Right kidney (tissue), 9 donors: ENCODE measurements at places on chromosomes 6 and 20.
A peak's percentile ranks its signal among the peaks of the same experiment; 100 is the strongest.

GRCh38 chr20:58433759-58434158, 44.7 kb downstream of the VAPB start:
- DNase-seq = no peak

DNA sequence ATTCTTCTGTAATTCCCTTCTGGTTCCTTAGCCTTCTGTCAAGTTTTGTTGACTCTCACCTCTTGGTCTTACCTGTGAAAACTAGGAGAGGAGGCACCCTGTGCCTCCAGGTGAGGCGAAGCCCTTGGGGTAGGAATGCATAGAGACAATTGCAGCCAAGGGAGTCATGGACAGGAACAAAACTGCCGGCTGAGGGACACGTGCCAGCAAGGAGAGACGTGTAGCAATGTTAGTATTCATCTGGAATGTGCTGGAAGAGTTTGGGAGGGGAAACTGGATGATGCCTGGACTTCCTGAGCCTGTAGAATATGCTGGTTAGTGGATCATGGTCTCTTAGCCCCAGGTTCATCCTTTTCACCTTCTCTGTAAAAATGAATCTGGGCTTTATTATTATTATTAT, 3.9 kb upstream of the TIAM2 start:
- no peak for DNase-seq

DNA sequence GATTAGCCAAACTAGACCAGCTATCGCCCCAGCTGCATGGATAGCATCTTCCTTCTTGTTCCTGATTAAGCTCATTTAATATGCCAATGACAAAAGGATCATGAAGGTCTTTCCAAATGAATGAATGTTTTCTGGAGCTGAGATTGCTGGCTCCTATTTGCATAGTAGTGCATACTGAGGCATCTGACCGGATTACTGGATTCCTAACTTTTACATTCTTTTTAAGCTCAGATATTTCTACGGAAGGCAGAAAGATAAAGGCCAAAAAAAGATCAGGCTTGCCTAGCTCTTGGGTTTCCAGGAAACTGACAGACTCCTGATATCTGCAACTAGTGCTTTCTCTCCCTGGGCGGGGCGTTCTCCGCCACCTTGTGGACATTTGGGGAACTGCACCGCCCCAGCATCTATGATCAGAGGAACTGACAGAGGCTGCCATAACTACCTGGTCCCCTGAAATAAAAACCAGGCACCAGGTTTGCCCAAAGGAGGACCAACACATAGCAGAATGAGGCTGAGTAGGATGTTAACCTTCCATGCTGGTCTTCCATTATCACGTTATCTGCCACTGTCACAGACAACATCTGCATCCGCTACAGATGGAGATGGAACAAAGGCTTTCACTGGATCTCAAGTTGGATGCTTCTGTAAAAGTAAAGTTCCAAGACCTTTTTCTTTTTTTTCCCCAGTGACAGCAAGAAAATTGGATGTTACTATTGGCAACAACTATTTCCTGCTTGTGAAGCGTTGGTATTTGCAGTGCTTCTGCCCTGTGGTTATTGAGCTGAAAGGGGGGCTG, 33.2 kb downstream of the NT5E start:
- peak; percentile 35 for DNase-seq

DNA sequence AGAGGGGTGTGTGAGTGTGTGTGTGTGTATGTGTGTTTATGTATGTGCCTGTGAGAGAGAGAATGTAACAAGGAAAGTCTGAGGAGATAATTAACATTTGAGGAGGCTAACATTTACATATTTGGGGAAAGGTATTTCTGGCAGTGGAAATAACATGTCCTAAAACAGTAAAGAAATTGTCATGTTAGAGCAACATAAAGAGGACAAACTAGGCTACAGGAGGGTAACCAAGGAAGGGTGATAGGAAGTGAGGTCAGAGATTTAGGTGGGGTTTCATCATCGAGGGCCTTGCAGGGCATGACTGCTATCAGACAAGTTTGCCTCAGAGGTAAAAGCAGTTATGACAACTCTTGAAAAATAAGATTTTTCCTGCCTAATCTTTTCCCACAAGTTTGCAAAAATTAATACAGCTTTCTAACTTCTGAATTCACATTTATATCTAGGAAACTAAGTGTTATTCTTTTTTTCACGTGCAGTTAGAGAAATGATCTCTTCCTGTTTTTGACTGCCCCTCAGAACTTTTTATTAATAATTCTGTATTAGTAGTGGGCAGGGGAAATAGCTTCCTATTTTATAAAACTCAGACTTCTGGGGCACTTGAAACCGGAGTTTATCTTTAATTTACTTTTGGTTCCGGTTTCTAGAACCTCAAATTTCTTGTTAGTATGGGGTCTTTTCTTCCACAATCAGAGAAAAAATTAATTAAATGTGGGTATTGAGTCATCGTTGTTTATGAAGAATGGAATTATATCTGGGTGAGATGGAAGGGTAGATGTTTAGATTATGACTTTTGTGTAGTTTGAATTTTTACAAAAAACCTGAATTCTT, 30.5 kb upstream of the RHAG start:
- no peak for DNase-seq

- DNase-seq = no peak
Measured at GRCh38 chr6:32472781-32473375, 33.2 kb downstream of the HLA-DRA start.

GRCh38 chr6:43495409-43495941, 14.7 kb downstream of the LRRC73 start:
- no peak for DNase-seq

DNA sequence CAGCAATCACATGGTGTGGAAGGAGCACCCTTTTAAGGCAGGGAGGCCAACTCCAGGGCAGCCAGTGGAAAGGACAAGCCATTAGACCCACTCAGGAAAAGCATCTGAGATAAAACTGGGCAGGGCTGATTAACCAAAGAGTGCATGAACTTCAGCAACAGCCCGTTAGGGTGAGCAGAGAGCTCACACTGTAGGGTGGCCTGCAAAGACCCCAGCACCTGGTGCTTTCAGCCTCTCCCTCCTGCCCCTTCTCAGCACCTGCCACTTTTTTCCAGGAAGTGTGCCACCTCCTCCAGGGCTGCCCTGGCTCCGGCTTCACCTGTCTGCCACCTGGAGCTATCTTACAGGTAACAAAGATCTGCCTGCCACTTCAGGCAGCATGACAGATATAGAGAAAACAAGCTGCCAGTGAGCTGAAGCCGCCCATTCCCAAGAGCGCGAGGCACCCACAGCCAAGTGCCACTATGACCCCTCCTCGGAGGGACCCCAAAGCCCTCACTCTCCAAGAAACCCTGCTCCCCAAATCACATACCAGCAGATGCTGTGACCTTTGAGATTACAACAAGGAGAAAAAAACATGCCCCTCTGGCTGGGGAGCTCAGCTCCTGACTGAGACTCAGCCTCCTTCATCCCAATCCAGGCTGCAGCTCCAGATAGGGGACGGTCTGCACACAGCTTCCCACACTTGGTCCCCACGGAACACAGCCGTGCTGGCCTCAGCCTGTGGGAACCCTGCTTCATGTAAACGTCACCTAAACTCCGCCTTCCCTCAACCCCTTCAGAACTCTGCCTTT, 71.2 kb downstream of the ABHD12 start:
- DNase-seq = no peak

- no peak for DNase-seq
Measured at GRCh38 chr20:18007534-18008292, 38.9 kb downstream of the MGME1 start.

GRCh38 chr6:153621070-153621469, 418.0 kb upstream of the OPRM1 start:
- DNase-seq = no peak

GRCh38 chr6:128731249-128732165, 151.4 kb upstream of the LAMA2 start:
- DNase-seq = no peak

GRCh38 chr6:124522335-124522734, 439.9 kb upstream of the RNF217 start:
- no peak for DNase-seq

- DNase-seq = no peak
Measured at GRCh38 chr6:46240866-46241565, 70.2 kb upstream of the ENPP5 start.

DNA sequence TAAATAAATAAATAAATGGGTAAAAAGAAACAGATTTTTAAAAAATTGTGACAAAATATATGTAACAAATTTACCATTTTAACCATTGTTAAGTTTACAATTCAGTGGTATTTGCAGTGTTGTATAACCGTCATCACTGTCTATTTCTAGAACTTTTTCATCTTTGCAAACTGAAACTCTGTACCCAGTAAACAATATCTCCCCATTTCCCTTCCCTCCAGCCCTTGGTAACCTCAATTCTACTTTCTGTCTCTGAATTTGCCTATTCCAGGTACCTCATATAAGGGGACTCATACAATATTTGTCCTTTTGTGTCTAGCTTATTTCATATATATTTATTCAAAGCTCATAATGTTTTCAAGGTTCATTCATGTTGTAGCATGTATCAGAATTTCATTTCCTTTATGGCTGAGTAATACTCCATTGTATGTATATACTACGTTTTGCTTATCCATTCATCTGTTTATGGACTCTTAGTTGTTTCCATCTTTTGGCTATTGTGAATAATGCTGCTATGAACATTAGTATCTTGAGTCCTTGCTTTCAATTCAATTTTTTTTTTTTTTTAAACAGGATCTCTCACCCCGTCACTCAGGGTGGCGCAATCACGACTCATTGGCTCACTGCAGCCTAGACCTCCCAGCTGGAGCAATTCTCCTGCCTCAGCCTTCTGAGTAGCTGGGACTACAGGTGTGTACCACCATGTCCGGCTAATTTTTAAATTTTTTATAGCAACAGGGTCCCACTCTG, 8.9 kb downstream of the MANBAL start:
- DNase-seq = no peak

DNA sequence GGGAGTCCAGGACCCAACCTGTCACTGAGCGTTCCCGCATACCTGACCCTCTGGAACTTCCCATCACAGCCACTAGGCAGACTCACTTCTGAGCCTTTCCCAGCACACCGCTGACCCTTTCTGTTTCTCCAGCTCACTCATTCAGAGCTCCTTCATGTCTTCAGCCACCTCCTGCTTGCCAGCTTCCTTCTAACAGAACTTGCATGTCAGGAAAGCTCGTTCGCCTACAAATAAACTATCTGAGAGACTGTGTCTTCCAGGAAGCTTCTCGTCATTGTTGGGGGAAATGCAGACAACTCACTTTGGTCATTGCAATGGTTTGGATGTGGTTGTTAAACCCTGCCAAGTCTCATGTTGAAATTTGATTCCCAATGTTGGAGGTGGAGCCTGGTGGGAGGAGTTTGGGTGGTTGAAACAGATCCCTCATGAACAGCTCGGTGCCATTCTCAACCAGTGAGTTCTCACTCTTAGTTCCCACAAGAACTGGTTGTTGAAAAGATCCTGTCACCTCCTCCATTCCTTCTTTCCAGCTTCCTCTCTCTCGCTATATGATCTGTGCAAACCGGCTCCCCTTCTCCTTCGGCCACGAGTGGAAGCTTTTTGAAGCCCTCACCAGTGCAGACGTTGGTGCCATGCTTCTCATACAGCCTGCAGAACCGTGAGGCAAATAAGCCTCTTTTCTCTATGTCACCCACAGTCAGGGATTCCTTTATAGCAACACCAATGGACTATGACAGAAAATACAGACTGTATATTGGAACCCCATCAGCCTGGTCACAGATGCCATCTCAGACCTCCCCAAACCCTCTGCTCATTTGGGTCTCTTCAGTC, 1.4 kb upstream of the MUC21 start:
- peak; percentile 50 for DNase-seq

DNA sequence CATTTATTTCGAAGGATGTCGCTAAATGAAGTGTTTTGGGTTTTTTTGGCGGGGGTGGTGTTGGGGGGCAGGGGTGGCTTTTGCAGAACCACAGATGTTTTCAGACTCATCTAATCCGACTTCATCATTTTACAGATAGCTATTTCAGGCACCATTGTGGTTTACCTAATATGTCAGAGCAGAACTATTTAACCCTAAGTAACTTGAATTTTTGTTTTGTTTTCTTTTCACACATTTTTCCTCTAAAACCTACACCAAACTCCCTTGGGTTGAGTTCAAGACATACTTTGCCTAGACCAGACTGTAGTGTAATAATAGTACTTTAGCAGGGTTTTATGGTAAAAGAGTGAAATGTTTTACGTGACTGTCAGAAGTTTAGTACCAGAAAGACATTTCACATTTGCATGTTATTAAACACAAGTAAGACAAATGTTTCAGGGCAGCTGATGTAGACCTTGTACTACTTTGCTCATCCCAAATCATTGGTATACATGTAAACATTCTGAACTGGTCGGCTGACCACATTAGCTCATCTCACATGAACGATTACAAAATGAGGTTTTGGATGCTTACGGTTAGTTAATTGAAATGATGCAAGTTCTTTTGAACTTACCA, 37.7 kb downstream of the MAP3K4 start:
- DNase-seq = no peak

GRCh38 chr6:121680058-121680457, 244.6 kb downstream of the GJA1 start:
- DNase-seq = no peak

DNA sequence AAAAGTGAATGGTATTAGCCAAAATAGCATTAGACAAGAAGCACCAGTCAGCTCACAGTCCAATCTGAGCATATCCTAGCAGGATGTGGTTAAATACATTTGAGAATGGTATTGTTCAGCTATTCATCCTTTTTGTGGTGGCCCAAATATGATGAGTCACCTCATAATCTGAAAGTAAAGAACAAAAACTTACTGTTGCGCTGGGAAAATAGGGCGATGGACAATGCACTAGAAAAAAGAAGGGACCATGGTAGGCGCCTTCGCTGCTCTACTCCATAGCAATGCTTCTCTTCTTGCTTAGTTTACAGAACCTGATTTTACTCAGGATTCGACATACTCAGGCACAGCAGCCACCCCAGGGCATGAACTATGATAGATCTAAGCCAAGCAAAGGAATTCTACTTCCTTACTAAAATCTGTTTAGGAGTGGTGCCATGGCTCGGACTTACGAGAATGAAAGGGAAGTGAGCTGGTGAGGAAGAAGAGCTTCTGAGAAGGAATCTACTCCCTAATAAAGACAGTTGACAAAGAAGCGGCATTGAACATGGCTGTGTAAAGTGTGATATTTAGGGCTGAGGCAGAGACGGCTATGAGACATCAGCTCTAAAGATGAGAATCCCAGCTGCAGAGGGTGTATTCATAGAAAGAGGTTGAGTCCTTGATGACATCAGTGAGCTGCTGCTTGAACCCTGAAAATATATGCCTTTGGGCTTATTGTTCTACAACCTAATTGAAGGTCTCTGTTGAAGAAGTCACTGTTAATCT, 16.6 kb upstream of the FBXO9 start:
- no peak for DNase-seq

GRCh38 chr6:2448826-2449571, 203.6 kb upstream of the GMDS start:
- peak; percentile 69 for DNase-seq

DNA sequence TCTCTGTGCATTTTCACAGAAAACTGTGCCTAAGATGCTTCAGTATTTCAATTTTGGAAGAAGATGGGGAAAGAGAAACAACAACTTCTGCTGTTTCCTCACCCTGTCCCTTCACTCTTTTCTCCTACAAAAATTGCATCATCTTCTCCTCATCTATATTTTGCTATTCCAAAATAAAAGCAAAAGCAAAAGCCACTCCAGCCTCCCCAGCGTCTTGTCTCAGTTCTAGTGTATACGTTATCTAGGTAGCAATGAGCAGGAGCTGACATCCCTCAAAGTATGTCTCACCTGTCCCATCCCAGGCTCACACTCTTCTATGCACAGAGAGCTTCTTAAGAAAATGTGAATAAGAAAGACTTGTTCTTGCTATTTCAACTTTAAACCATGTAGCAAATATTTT, 163.8 kb upstream of the TAB2 start:
- DNase-seq = no peak
